AG08396 (cell line): ENCODE measurements at places on chromosomes 2 and 18.
A peak's percentile ranks its signal among the peaks of the same experiment; 100 is the strongest.

DNA sequence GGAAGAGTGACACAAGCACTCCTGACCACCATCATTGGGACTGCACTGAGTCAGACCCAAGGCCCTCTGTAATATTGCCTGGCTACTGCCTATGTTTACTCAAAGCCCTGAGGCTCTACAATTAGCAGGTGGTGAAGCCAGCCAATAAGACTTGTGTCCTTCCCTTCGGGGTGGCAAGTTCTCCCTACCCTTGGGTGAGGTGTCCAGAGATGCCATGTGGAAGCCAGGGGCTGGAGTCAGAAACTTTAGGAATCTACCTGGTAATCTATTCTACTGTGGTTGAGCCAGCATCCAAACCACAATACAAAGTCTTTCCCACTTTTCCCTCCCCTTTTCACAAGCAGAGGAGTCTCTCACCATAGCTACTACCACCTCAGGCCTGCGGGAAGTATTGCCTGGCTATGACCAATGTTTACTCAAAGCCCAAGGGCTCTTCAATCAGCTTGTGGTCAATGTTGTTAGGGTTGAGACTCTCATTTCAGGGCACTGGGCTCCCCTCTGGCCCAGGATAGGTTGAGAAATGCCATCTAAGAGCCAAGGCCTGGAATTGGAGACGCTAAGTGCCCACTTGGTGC, 17.6 kb downstream of the DHRS9 start:
- DNase-seq, result no peak

DNA sequence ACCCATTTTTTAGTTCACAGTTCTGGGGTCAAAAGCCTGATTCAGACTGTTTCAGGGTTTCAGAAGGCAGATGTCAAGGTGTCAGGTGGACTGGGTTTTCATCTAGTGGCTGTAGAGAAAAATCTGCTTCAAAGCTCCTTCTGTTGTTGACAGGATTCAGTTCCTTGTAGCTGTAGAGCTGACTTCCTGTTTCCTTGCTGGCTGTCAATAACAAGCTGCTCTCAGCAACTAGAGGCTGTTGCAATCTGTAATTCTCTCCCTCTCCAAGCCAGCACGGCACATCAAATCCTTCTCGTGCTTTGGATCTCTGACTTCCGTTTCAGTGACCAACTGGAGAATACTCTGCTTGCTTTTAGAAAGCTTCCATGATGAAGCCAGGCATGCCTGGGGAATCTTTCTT, 179.4 kb downstream of the DOK6 start:
- peak; percentile 8 for DNase-seq

DNA sequence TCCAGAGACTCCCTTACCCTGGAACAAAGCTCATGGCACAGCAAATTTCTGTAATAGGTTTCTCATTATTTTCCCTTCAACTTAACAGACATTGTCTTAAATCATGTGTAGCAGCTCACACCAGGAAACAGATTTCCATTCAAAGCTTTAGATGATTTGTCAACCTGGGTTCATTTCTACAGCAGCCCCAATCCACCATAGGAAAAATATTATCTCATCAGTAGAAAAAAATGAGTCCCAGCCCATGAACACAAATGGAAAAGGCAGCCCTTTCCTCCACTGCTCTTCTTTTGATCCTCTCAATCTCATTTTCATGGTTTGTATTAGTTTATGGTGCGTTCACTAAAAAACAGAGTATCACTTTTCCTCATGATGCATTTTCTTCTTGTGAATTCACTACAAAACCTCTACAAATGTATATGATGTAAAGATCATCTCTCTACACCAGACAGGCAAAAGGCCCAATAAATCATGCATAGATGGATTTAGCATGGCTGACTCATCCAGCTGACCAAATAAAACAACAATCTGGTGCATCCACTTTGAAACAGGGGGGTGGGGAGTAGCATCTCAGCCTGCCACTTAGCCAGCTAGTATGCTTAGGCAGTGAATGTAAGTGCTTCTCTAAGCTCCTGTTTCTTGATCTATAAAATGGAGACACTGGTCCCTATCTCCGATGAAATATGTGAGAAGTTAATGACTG, 78.6 kb downstream of the SATB2 start:
- peak; percentile 45 for DNase-seq

GRCh38 chr2:188726626-188727247, 247.4 kb upstream of the COL3A1 start:
- DNase-seq, result no peak

- DNase-seq, result peak; percentile 55
These were observed 103.6 kb downstream of the CDK15 start for GRCh38 chr2:201909961-201910361.

- DNase-seq, result no peak
These were observed 78.6 kb downstream of the VWA3B start for GRCh38 chr2:98165516-98166071.

- DNase-seq, result no peak
These were observed 55.9 kb upstream of the ATL2 start for GRCh38 chr2:38432820-38433606.

- DNase-seq, result no peak
These were observed 113.4 kb downstream of the RTP5 start for GRCh38 chr2:241982706-241983570.

- peak; percentile 7 for DNase-seq
These were observed 582.1 kb upstream of the SETBP1 start for GRCh38 chr18:44098551-44099098.

GRCh38 chr2:164369366-164369765, 251.9 kb downstream of the GRB14 start:
- DNase-seq, result no peak
